ENCODE measurements at places on chromosomes 7 and 10.

GRCh38 chr10:110747609-110748464 lies 103.7 kb downstream of the RBM20 start:
- no peak for DNase-seq

GRCh38 chr10:8057636-8058273 lies 3.3 kb downstream of the GATA3 start:
- DNase-seq: no peak

GRCh38 chr7:26493737-26494428 lies 202.2 kb downstream of the SNX10 start:
- DNase-seq: no peak

DNA sequence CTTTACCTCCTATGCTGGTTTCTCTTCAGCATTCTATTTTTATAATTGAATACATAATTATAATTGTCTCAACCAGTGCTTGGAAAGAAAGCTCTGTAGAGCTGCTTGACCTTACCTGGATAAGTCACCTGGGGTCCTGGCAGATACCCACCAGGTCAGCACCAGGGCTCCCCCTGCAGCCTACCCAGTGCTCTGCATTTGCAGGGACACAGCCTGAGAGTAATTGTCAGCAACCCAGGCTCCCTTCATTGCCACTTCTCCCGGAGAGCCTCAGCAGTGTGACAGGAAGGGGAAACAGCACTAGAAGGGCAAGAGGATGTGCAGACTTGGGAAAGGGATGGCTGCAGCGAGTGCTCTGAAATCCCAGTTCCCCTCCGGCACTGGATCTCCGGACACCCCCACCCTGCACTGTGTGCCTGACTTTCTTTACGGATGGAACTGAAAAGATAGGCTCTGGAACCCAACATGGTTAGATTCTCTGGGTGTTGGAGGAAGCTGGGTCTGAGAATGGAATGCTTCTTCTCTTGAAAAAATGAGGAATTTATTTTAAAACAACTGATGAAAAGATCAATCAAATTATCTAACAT lies 11.4 kb upstream of the PAX4 start:
- DNase-seq: no peak

DNA sequence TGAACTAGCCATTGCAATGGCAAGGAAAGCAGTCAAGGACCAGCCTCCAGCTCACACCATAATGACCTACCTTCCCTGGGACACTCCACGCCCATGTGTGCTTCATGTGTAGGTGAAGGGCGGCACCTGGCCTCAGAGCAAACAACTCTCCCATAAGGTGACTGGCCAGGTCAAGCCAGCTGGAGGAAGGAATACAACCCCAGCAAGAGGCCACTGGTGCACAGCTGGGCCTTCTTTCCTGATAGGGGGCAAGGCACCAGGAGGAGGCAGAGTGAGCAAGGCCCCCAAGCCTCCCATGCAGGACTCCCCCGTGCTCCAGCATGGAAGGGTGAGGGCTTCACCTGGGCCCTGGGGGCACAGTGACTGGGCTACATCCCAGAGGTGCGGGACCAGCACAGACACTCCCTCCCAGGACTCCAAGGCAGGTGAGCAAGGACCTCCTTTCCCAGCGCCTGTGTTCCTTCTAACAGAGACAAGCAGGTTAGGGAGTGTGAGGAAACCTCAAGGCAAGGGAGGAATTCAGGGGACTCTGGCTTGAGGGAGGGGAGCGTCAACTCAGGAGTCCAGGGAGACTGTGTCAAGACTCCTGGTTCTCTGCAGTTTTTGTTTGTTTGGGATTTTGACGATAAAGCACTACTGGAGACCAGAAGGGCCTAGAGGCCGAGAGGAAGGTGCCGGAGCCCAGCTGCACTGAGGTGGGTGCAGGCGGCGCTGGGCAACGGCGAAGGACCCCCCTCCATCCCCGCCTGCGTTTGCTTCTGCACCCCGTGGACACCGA lies 1.7 kb downstream of the PTPRN2 start:
- no peak for DNase-seq

GRCh38 chr7:33448035-33448434 lies 318.7 kb downstream of the BBS9 start:
- no peak for DNase-seq

GRCh38 chr10:100873146-100873826 lies 39.5 kb upstream of the SLF2 start:
- no peak for DNase-seq

GRCh38 chr7:156932006-156932405 lies 17.5 kb upstream of the NOM1 start:
- DNase-seq: no peak

GRCh38 chr7:158302274-158303070 lies 285.2 kb downstream of the PTPRN2 start:
- DNase-seq: no peak

- DNase-seq: no peak
Measured at GRCh38 chr10:52903397-52903938, 130.9 kb upstream of the MBL2 start.

DNA sequence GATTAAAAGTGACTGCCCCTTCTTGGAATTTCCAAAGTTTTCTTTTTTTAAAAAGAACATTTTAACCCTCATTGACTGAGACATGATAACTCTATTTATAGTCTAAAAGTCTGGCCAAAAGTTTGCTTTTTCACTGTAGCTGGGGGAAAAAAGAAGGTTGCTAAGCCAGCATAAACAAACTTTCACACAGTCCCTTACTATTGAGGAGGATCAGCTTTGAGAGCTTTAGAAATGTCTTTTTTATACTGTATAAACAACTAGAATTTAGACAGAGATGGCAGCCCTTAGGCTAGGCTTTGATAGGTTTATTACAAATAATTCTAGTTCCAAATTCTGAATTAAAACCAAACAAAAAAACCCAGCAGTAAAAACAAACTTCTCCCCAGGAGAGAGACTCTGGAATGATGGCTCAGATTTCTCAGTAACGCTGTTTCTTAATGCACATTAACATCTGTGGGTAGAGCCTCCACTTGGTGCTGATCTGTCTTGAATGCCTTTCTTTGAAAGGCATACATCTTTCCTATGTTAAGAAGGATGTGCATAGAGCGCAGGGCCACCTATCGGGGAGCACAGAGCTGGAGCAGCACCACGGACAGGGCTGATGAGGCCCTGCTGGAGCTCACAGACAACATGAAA lies 100.9 kb upstream of the PDLIM1 start:
- DNase-seq: no peak

DNA sequence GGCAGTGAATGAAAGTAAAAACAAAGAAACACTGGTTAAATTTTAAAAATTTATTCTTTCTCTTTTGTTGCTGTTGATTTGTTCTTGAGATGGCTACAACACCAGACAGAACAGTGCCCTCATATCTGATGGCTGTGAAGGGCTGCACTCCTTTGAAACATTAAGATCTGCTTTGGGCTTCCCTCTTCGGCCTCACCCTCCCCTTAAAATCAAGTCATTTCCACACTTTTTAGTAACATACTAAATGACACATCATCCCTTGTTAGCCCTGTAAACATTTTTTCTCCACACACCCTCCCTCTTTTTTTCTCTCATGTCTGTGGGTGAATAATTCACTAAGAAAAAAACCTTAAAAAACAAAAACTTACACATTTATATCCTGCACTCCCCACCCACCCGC lies 16.4 kb downstream of the IRF5 start:
- no peak for DNase-seq

- DNase-seq: no peak
Measured at GRCh38 chr10:58237014-58237834, 30.5 kb downstream of the IPMK start.

DNA sequence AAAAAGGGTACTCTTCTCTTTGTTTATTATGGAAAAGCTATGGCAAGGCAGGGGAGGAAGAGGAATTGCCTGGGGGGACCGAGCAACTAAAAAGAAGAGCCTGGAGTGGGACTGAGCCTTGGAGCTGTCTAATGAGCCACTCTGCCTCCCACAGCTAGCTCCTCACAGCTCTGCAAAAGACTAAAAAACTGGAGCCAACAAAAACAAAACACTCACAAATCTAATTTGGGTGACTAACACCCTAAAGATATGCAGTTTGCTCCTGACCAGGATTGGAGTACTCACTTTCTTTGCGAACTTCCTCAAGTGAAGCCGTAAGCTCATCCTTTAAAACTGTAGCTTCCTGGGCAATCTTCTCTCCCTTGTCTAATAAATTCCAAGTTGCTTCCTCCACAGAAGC lies 89.4 kb downstream of the CTNNA3 start:
- no peak for DNase-seq

DNA sequence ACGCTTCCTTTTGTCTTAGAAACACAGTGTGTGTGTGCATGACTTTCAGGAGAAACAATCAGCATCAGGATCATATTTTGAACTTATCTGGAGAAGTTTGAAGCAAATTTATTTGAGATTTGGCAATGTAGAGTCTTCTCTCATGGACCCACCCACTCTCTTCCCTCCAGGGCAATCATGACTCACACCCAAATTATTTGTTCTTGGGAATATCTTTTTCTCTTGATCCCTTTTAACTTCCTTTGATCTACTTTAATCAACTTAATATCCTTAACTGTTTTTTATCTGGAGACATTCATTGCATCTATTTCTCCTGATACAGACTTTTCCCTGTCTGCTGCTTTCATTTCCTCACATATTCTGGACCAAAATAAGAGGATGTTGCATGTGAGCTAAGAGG lies 1174.3 kb downstream of the GATA3 start:
- no peak for DNase-seq

- no peak for DNase-seq
Measured at GRCh38 chr10:48399056-48399541, 92.6 kb downstream of the MAPK8 start.

- no peak for DNase-seq
Measured at GRCh38 chr7:47330561-47331178, 251.2 kb downstream of the TNS3 start.

- DNase-seq: peak; percentile 12
Measured at GRCh38 chr10:52883996-52884871, 111.7 kb upstream of the MBL2 start.

DNA sequence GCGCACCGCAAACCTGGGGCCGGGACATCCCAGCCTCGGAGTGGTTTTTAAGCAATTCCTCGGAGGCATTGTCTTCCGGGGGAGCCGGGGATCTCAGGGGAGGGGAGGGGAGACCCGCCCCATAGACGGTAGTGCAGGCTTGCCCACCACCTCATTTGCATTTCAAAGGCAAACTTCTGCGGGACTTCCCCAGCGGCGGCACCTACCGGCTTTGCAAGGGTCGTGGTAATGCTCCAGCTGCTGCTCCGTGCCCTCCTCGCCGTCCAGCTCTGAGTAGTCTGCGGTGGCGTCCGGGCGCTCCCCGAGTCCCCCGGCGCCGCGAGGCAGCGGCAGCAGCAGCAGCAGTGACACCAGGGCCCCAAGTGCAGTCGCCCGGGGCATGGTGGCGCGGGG lies 425 bp downstream of the TLL2 start:
- DNase-seq: no peak

GRCh38 chr7:92615861-92616260 lies 25.7 kb upstream of the FAM133B start:
- DNase-seq: no peak

DNA sequence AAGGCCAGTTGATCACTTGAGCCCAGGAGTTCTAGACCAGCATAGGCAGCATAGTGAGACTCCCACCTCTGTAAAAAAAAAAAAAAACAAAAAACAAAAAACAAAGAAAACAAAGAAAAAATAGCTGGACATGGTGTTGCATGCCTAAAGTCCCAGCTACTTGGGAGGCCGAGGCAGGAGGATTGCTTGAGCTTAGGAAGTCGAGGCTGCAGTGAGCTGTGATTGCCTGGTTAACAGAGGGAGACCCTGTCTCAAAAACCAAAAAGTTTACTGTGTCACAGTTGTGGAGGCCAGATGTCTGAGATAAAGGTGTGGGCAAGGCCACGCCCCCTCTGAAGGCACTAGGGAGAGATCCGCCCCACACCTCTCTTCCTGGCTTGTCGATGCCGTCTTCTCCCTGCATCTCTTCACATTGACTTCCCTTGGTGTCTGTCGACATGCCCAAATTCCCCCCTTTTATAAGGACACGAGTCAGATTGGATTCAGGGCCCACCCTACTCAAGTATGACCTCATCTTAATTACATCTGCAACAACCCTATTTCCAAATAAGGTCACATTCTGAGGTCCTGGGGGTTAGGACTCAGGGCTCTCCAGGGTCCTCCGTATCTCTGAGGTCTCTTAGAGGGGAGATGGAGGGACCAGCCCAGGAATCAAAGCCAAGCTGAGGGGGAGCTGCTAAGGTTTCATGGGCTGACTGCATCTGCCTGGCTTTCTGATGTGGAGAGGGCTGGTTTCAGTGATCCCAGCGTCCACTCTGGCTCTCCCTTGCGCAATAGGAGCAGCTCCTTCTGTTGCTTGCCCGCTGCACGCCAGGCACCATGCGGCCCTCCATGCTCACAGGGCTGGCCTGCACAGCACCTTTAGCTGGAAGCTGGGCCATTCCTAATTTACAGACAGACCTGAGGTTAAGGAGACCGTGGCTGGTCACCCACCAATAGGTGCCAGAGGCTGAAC lies 23.1 kb downstream of the AGAP3 start:
- DNase-seq: no peak

GRCh38 chr7:133044722-133045473 lies 37.0 kb downstream of the CHCHD3 start:
- no peak for DNase-seq

DNA sequence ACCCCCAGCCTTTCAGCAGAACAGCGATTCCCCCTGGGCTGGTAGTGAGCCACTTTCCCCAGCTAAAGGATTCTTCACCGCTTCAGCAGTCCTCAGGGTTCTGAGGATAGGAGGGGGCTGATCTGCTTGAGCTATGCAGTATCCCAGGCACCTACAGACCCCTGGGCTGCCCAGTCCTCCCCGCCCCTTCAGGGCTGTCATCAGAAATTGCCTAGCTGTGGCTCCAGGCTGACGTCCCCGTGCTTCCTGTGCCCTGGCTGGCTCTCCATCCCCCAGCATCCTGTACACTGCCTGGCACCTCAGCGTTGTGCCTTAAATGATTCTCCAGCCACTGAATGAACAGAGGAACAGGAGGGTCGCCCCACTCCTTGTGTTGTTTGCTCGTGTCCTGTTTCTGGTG lies 38.4 kb upstream of the CDH23 start:
- DNase-seq: no peak

DNA sequence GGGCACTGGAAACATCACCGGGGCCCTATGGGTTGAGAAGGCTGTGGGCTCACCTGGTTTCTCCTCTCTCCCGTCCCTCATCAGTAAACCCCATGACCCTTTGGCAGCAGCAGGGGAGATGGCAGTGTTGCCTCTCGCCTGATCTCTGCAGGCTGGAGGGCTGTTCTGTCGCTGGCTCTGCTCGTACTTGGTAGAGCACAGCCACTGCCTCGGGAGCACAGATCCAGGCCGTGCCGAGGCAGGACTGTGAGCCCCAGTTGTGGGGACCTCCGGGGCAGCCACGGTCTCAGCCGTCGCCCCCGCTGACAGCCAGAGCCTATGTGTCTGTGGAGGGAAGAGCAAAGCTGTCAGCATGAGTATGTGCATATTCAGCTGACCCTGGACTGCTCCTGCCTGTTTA lies 94.9 kb downstream of the PTPRE start:
- no peak for DNase-seq

DNA sequence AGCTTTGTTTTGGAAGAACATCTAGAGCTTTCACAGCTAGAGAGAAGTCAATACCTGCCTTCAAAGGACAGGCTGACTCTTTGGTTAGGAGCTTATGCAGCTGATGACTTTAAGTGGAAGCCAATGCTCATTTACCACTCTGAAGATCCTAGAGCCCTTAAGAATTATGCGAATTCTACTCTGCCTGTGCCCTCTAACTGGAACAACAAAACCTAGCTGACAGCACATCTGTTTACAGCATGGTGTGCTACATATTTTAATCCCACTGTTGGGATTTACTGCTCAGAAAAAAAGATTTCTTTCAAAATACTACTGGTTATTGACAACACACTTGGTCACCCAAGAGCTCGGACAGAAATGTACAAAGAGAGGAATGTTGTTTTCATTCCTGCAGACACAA lies 57.3 kb downstream of the PALS2 start:
- DNase-seq: no peak

GRCh38 chr10:113261161-113261560 lies 291.7 kb upstream of the HABP2 start:
- no peak for DNase-seq
